ENCODE measurements at places on chromosomes 6 and 20. TPM values are rescaled to one million over a fixed set of nuclear protein-coding genes. Genes with fewer than 3 reads are reported as not detected.

The GGTLC1 gene
- total RNA-seq: not detected

The SLC22A2 gene
- total RNA-seq: not detected

GRCh38 chr6:140208286-140208685, 833.8 kb upstream of the CITED2 start:
- no peak for DNase-seq

DNA sequence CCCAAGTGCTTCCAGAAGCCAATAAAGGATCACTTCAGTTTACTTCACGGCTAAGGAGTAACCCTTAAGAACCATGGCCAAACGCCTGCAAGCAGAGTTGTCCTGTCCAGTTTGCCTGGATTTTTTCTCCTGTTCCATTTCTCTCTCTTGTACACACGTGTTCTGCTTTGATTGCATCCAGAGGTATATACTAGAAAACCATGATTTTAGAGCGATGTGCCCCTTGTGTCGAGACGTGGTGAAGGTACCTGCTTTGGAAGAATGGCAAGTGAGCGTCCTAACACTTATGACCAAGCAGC, 2.5 kb downstream of the RFPL4B start:
- no peak for DNase-seq

GRCh38 chr20:14319704-14320103, 17.7 kb downstream of the FLRT3 start:
- DNase-seq: no peak

DNA sequence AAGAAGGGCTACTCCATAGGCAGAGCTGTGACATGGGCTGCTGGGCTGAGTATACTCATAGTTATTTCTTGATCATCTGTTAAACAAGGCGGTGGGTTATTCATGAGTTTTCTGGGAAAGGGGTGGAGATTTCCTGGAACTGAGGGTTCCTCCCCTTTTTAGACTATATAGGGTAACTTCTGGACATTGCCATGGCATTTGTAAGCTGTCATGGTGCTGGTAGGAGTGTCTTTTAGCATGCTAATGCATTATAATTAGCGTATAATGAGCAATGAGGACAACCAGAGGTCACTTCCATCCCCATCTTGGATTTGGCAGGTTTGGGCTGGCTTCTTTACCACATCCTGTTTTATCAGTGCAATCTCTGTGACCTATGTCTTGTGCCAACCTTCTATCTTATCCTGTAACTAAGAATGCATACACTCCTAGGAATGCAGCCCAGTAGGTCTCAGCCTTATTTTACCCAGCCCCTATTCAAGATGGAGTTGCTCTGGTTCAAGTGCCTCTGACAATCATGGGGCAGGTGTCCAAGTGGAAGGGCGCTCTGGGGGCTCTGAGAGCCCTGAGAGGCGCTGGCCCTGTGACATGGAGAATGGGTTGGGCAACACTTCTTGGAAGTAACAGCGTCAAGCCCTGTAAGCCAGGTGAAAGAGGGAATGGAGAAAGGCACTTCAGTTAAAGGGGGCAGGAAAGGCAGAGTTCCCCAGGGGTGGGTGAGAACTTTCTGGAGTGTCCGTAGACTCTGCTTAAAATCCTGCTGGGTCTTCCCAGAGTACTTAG, 354.2 kb upstream of the SULF2 start:
- DNase-seq: no peak

DNA sequence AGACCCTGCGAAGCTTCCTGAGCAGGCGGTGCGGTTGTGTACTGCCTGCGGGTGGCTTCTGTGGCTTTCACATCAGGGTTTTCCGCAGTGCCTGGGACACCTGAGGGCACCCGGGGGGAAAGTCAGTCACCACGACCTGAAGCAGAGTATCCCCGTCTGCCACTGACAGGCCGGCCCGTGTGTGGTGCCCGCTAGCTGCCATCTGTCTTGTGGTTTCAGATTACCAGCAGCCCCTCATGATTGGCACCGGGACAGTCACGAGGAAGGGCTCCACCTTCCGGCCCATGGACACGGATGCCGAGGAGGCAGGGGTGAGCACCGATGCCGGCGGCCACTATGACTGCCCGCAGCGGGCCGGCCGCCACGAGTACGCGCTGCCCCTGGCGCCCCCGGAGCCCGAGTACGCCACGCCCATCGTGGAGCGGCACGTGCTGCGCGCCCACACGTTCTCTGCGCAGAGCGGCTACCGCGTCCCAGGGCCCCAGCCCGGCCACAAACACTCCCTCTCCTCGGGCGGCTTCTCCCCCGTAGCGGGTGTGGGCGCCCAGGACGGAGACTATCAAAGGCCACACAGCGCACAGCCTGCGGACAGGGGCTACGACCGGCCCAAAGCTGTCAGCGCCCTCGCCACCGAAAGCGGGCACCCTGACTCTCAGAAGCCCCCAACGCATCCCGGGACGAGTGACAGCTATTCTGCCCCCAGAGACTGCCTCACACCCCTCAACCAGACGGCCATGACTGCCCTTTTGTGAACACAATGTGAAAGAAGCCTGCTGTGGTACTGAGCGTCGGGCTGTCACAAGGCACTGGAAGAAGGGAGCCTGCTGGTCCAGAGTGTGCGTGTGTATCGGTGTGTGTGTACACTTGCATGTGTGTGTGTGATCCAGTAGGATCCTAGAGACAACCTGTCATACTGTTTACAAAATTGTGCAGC, 54.4 kb downstream of the GOPC start:
- no peak for DNase-seq

The SIM1 gene
- 2.6 TPM for total RNA-seq

GRCh38 chr20:23244156-23244915, 106.3 kb upstream of the NXT1 start:
- DNase-seq: peak; percentile 80
